Activated CD4-positive, alpha-beta memory T cell treated with anti-CD3 and anti-CD28 coated beads for 36 hours (primary cell): ENCODE measurements at places on chromosomes 3 and 15. TPM values are rescaled to one million over a fixed set of nuclear protein-coding genes. Genes with fewer than 3 reads are reported as not detected.

DNA sequence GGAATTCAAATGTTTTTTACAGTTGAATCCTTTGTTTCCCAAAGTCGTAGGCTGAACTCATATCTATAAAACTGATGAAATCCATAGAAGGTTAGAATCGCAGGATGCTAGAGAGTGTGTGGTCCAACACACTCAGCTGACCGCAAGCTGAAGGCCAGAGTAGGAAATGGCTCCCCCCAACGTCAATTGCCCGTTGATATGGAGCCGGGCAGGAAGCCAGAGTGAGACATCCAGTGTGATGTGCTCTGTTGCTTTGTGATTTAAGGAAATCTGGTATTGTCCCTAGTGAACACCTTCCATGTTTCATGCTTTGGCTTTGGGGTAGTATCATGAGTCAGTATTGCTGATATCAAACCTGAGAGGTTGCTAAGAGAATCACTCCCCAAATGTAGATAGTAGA lies 5.8 kb upstream of the MEX3B start:
- H3K27me3 ChIP-seq = peaks cover 39% of the 10 kb centered on the region
- no peak for DNase-seq
- H3K4me1 ChIP-seq = peaks cover 3% of the 10 kb centered on the region
- no peak overlapping the region for H3K4me3 ChIP-seq
- H3K36me3 ChIP-seq = no peaks in the 10 kb centered on the region
- H3K27ac ChIP-seq = no peak overlapping the region

DNA sequence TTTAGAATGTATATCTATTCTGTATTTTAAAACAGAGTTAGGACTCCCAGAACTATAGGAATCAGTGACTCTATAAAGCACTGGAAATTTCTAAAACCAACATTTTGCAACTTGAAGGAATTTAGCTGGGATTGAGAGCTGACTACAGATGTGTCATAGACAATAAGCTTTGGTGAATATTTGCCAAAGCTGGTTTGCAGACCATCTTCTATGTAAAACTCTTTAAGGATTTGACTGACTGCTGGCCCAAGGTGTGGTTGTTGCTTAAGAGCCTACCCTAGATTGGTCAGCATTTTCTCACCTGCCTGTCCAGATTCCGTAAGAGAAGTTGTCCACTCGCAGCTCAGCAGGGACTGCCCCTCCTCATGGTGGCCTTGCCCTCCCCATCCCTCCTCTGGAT lies 73.2 kb upstream of the GK5 start:
- no peak overlapping the region for H3K27ac ChIP-seq
- no peaks in the 10 kb centered on the region for H3K27me3 ChIP-seq
- no peak overlapping the region for H3K4me3 ChIP-seq
- DNase-seq = no peak
- H3K36me3 ChIP-seq = peaks cover 24% of the 10 kb centered on the region

GRCh38 chr3:147400111-147400510 lies 6.2 kb downstream of the ZIC4 start:
- H3K4me1 ChIP-seq = no peaks in the 10 kb centered on the region
- no peak overlapping the region for H3K4me3 ChIP-seq
- peaks cover 56% of the 10 kb centered on the region for H3K27me3 ChIP-seq
- H3K36me3 ChIP-seq = peaks cover 7% of the 10 kb centered on the region
- DNase-seq = no peak

DNA sequence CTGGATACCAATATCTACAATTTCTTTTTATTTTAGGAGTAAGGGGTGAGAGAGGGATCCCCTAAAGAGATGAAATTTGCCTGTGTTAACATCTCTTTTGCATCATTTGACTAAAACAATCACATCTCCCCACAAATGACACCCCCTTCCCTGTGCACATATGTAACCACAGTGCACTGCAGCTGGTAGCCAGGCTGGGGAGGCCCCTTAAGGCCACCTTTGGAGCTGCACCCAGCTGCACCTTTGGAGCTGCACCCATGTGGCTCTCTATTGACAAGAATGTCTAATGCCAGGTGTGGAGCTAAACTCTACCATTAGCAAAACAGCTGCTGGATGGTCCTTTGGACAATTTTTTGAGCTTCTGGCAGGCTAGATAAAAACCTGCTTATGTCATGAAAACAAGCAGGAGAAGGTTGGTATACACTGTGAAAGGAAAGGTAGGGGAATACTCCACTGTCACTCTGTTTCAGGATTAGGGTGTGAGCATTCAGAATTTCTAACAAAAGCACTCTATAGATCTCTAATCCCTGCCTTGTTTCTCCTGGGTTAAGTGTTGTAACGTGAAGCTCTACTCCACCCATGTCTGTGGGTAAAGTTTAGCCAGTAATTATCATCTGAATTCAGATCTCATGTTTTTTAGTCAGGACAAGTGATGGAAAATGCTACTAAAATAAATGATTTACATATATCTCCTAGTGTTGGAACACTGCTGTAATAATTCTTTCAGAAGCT lies 52.1 kb downstream of the TFG start:
- no peak overlapping the region for H3K27ac ChIP-seq
- DNase-seq = peak; percentile 24
- no peaks in the 10 kb centered on the region for H3K27me3 ChIP-seq
- H3K4me3 ChIP-seq = no peak overlapping the region

GRCh38 chr15:64928626-64929220 lies 17.0 kb downstream of the ANKDD1A start:
- H3K4me1 ChIP-seq = no peaks in the 10 kb centered on the region
- no peaks in the 10 kb centered on the region for H3K27me3 ChIP-seq
- no peaks in the 10 kb centered on the region for H3K36me3 ChIP-seq
- H3K4me3 ChIP-seq = no peak overlapping the region

DNA sequence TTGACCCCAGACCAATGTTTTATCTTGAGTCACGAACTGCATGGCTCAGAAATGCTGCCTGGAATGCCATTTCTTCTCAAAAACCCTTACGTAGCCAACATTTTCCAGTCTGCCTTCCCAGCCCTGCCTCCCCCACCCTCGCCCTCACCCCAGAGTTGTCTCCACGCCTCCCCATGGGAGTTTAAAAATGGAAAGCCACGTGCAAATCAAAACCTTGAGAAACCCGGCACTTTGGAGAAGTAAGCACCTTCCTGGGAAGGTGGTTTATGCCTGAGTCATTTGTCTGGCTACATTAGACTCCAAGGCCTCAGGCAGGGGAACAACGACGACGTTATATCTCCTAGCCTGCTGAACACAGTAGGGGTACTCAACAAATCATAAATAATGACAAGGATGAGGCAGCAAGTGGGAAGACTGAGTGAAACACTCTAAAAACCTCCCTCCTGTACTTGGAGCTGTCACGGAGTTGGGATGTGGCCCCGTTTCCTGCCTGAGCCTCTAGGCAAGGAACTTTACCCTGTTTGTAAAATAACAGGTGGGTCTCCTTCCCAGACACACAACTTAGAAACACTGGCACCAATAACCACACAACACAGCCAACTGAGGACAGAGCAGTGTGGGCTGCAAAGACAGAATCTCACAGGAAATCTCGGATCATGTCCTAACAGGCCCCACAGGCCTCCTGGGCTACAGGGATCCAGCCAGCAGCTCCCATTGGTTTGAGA lies 179.1 kb downstream of the NTRK3 start:
- no peaks in the 10 kb centered on the region for H3K36me3 ChIP-seq
- H3K4me1 ChIP-seq = no peaks in the 10 kb centered on the region
- H3K27ac ChIP-seq = no peak overlapping the region
- H3K27me3 ChIP-seq = no peaks in the 10 kb centered on the region

GRCh38 chr15:75902129-75902557 lies 1.5 kb upstream of the FBXO22 start:
- H3K4me1 ChIP-seq = peaks cover 37% of the 10 kb centered on the region
- no peaks in the 10 kb centered on the region for H3K27me3 ChIP-seq
- DNase-seq = no peak
- H3K27ac ChIP-seq = no peak overlapping the region
- peak overlapping the region; percentile 54 for H3K4me3 ChIP-seq

DNA sequence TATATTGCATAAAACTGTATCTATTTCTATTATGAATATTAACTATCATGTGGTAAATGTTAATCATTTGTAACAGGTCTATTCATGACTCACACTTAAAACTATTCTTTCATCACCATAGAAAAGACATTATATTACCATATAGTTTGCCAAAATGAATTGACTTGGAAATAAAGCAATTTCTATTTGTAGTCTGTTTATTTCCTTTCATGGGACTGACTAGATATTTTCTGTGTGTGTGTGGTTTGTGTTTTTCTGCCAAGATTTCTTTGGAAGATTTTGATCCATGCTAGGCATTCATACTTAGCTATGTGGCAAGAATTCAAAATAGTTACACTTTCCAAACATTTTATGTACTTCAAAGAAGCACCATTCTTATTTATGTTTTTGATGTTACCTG lies 522.5 kb upstream of the AGTR1 start:
- H3K4me3 ChIP-seq = no peak overlapping the region
- no peaks in the 10 kb centered on the region for H3K4me1 ChIP-seq
- no peak overlapping the region for H3K27ac ChIP-seq
- no peak for DNase-seq
- no peaks in the 10 kb centered on the region for H3K36me3 ChIP-seq

DNA sequence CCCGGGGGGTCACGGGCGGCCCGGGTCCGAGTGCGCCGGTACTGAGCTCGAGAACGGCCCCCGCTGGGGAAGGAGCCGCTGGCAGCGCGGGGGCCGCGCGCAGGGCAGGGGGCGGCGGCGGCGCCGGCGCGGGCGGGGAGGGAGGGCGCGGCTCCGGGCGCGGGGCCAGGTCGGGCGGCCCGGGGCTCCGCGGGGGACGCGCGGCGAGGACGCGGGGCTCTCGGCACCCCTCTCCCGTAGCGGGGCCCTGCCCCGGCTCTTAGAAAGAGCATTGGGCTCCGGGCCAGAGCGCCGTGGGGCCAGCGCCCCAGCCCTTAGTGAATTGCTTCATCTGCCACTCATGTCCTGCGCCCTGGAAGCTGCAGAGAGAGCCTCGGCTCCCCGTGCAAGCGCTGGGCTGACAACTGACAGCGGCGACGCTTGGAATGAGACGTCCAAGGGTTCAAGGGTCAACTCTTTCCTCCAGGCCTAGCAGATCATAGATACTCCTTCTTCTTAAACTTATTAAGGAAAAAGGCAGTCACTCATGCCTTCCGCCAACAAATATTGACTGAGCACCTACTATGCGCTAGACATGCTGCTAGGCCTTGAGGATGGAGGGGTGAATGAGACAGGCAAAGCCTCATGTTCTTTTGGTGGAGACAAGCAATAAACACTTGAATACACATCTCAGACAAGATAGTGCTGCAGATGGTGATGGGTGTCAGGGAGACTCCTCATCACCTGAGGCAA lies 140.8 kb downstream of the SMAD6 start:
- DNase-seq = no peak
- H3K4me1 ChIP-seq = peaks cover 2% of the 10 kb centered on the region
- no peak overlapping the region for H3K27ac ChIP-seq
- no peak overlapping the region for H3K4me3 ChIP-seq
- H3K27me3 ChIP-seq = peaks cover 32% of the 10 kb centered on the region
- no peaks in the 10 kb centered on the region for H3K36me3 ChIP-seq

GRCh38 chr15:58243070-58243469 lies 104.9 kb downstream of the AQP9 start:
- H3K4me3 ChIP-seq = no peak overlapping the region
- no peaks in the 10 kb centered on the region for H3K27me3 ChIP-seq
- no peaks in the 10 kb centered on the region for H3K4me1 ChIP-seq
- no peak for DNase-seq

GRCh38 chr3:108381529-108382140 lies 85.3 kb downstream of the HHLA2 start:
- H3K27me3 ChIP-seq = peaks cover 5% of the 10 kb centered on the region
- no peak overlapping the region for H3K27ac ChIP-seq
- DNase-seq = no peak
- H3K4me3 ChIP-seq = no peak overlapping the region
- H3K4me1 ChIP-seq = no peaks in the 10 kb centered on the region
- H3K36me3 ChIP-seq = no peaks in the 10 kb centered on the region

- peaks cover 4% of the 10 kb centered on the region for H3K4me1 ChIP-seq
- H3K27me3 ChIP-seq = peaks cover 4% of the 10 kb centered on the region
- no peaks in the 10 kb centered on the region for H3K36me3 ChIP-seq
These were observed 129.3 kb upstream of the IGF1R start for GRCh38 chr15:98518823-98519561.

DNA sequence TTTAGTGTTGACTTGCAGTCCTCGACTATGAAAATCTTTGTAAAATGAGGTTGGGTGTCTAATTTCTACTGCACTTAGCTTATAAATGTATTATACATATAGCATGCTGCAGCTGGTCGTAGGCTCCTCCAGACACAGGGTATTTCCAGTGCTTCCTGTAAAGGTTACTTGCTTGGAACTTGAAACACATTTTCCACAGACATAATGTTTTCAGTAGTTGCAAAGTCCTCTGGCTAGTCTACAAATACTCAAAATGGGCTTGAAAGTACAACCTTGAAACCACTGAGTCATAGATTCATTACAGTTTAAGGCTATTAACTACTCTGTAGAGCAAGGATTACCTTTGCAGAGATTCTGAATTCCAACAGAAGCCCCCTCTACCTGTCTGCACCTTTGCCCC lies 464.1 kb downstream of the RAP2B start:
- H3K4me3 ChIP-seq = no peak overlapping the region
- peak overlapping the region; percentile 48 for H3K27ac ChIP-seq
- DNase-seq = peak; percentile 31
- peaks cover 88% of the 10 kb centered on the region for H3K4me1 ChIP-seq
- peaks cover 2% of the 10 kb centered on the region for H3K36me3 ChIP-seq

- H3K27me3 ChIP-seq = peaks cover 12% of the 10 kb centered on the region
- no peak overlapping the region for H3K4me3 ChIP-seq
- H3K4me1 ChIP-seq = peaks cover 7% of the 10 kb centered on the region
- DNase-seq = no peak
- no peaks in the 10 kb centered on the region for H3K36me3 ChIP-seq
These were observed 5.3 kb upstream of the GUCA1C start for GRCh38 chr3:108959017-108959416.

DNA sequence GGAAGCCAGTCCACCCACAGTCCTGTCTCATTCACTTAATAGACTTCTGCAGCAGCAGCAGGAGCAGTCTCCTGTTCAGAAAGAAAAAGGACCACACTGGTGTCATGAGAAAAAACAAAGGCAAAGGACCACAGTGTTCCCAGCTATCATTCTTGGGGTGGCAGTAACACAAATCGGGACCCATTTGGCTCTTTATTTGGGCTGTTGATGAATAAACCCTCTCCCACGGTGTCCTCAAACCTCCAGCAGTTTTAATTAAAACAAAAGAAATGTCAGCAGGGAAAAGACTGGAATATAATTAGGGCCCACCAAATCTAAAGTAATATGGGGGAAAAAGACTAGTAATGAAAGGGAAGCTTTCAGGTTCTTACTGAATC lies 210.5 kb upstream of the SLC2A2 start:
- H3K27me3 ChIP-seq = no peaks in the 10 kb centered on the region
- no peak overlapping the region for H3K4me3 ChIP-seq
- no peak overlapping the region for H3K27ac ChIP-seq
- no peak for DNase-seq
- H3K36me3 ChIP-seq = peaks cover 3% of the 10 kb centered on the region

- no peak overlapping the region for H3K27ac ChIP-seq
- peaks cover 25% of the 10 kb centered on the region for H3K36me3 ChIP-seq
- DNase-seq = no peak
- peaks cover 2% of the 10 kb centered on the region for H3K4me1 ChIP-seq
These were observed 58.6 kb downstream of the TMOD3 start for GRCh38 chr15:51887887-51888592.

GRCh38 chr15:75031848-75032247 lies 8.5 kb downstream of the PPCDC start:
- H3K36me3 ChIP-seq = peaks cover 9% of the 10 kb centered on the region
- no peaks in the 10 kb centered on the region for H3K27me3 ChIP-seq
- no peak for DNase-seq
- no peak overlapping the region for H3K4me3 ChIP-seq
- H3K4me1 ChIP-seq = peaks cover 11% of the 10 kb centered on the region
- H3K27ac ChIP-seq = no peak overlapping the region

Gene HIGD2B
- total RNA-seq = 0.27 TPM

Gene SCN5A
- 0.12 TPM for total RNA-seq

Gene CLDN11
- not detected for total RNA-seq

Gene GPR27
- total RNA-seq = 1.3 TPM

Gene RPL22L1
- total RNA-seq = 379 TPM

Gene RTP1
- not detected for total RNA-seq

Gene TFDP2
- total RNA-seq = 21.5 TPM

Gene SEMA3B
- total RNA-seq = 0.86 TPM
